ENCODE measurements at places on chromosomes 7 and 10.

- DNase-seq, result no peak
Measured at GRCh38 chr7:142616842-142617241, 132.4 kb upstream of the PRSS1 start.

- DNase-seq, result no peak
Measured at GRCh38 chr7:158409816-158410330, 177.8 kb downstream of the PTPRN2 start.

DNA sequence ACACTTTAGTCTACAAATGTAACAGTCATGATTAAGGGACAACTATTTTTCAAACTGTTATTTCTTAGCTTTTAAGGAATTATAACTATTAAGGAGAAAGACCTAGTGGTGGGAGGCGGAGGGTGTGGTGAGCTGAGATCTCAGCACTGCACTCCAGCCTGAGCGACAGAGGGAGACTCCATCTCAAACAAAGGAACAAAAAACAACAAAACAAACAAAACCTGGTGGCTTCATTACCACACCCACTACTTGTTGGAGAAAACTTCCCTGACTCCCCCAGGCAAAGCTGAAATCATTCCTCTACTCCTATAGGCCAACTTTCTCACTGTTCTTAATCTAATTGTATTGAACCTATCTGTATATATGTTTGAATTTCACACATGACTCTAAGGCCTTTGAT is 3.2 kb downstream of the POLR1F start:
- no peak for DNase-seq

GRCh38 chr7:102236592-102237287 is 49.9 kb upstream of the SH2B2 start:
- no peak for DNase-seq

GRCh38 chr10:85600026-85600743 is 766.4 kb downstream of the GRID1 start:
- DNase-seq, result no peak

- DNase-seq, result no peak
Measured at GRCh38 chr7:98250789-98251188, 1.2 kb downstream of the TECPR1 start.

- no peak for DNase-seq
Measured at GRCh38 chr10:23046027-23046426, 49.4 kb upstream of the MSRB2 start.

DNA sequence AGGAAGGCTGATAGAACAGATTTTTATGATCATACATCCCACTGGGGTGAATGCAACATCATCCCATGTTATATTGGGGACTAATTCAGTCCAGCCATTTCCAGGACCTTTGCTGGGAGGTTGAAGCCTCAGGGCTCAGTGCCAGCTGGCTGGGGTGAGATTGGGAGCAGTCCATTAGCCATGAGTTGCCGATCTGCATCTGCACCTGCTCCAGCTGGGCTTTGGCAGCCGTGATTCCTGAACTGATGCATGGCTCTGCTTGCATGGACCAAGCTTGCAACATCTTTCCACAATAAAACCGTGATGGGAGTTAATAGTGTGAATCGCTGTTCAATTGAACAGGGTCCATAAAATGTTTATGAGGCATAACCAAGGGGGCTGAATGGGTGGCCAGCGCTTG is 346.9 kb downstream of the TYW1 start:
- DNase-seq, result no peak

DNA sequence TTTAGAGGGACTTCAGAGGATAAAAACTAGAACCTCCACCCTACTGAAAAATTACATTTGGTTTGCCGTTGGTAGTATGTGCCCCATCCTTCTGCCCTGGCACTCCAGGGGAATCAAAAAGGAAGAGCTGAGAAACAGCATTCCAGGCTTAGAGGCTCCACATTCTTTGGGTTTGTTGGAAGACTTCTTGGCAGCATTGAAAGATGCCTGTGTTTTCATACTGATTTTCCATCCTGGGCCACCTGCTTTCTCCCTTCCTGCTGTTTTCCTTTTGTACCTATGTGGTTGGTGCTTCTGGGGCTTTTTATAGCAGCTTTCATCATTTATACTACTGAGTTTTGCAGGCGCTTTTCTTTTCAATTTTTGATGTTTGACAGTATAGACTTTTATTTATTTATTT is 61.7 kb downstream of the AUTS2 start:
- DNase-seq, result no peak

DNA sequence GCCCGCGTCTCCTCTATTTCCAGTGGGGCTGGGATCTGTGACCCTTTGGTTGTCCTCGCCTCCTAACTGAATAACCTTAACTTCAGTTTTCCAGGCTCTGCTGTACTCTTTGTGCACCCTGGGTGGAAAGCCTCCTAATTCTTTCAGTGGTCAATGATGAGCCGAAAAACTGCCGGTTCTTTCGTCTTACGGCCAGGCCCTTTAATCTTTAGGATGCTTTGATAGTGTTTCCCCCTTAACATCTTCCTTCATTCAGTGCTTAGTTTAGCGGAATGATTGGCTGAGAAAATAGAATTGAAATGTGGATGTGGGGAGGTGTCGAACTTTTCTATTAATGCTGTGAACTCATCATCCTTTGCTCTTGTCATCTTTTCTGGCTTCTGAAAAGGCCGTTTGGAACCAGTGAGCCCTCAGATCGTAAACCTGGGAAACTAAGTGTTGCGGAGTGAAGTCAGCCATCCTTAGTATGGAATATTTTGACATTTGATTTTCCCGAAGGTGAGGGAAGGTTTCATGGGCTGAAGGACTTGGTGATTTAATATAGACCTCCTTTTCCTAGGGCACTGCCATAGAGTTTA is 847 bp downstream of the GARS1 start:
- DNase-seq, result no peak

DNA sequence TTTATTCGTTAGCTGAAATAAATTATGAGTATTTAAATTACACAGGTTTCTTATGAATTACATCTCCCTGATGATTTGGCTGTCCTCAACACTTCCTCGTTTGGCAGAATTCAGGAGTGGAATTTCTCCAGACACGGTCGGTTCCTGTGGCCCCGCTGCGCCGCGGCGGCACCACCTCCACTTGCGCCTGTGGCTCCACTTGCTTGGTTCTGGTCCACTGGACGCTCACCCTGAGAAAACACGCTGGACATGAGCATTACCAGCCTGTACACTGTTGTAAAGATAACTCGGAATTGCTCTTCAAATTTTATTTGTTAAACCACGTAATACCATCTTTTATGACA is 85.3 kb downstream of the ZNF33B start:
- DNase-seq, result no peak

DNA sequence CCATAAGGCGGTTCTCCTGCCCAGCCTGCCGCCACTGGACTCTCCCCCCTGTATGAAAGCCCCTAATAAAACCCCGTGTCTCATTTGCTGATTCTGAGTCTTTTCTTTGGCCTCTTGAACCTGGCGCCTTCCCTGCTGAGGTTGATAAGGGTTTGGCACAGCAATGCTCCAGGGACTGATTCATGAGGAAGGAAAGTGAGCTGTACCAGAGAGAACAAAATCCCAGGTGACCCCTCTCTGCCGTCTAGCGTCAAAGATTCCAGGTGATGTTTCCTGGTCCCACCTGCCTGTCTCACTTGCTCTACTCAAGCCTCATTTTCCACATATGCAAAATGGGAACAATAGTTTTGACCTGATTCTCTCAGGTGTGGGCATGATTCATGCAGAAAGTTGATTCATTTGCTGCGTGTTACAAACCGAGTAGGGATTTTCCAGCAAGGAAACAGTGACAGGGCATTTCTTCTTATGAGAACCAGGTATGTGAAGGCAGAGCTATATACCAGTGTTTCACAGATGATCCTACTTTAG is 730.6 kb upstream of the IGFBP3 start:
- DNase-seq, result no peak

- DNase-seq, result no peak
Measured at GRCh38 chr10:70493660-70494234, 15.2 kb downstream of the PALD1 start.

GRCh38 chr10:58943256-58943890 is 233.1 kb upstream of the PHYHIPL start:
- DNase-seq, result no peak

GRCh38 chr7:157684909-157685429 is 348.2 kb downstream of the DNAJB6 start:
- DNase-seq, result no peak

GRCh38 chr7:6553448-6554044 is 2.3 kb upstream of the GRID2IP start:
- DNase-seq, result no peak

DNA sequence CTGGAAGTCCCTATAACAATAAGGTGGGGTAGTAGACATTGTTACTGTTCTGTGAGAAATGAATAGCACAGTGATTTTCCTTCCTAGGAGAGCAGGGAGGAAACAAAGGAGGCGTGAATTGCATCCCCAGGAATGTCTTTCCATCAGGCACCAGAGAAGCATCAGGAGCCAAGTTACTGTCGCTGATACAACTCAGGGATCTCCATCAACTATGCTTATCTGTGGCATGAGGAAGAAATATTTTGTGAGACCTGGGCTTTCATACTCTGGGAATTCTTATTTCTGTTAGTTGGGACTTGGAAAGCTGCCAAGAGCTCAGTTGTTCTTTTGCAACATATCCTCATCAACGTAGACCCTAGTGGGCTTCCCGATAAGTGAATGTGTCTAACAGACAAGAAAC is 622.3 kb downstream of the SUGCT start:
- DNase-seq, result no peak

DNA sequence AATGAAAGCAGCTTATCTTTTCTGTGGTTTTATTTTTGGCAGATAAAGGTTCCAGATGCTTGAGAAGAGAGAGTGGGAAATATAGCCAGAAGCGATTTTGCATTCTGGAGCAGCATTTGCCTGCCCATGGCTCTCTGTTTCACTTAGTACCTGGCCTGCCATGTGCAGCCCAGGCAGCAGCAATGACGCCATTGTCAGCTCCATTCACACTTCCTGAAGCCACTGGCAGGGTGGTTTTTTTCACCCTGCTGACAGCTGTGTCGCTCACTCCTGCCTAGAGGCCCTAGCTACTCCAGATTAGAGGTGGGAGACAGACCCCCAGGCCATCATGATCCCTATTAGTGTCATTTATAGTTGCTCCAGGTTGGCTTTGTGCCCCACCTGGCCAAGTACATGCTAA is 30.1 kb upstream of the NEUROD6 start:
- DNase-seq, result no peak

- DNase-seq, result no peak
Measured at GRCh38 chr10:5981529-5981928, 4.2 kb upstream of the IL15RA start.

GRCh38 chr7:42127232-42127622 is 109.8 kb downstream of the GLI3 start:
- DNase-seq, result no peak

- no peak for DNase-seq
Measured at GRCh38 chr7:134731616-134732015, 47.8 kb upstream of the CALD1 start.

DNA sequence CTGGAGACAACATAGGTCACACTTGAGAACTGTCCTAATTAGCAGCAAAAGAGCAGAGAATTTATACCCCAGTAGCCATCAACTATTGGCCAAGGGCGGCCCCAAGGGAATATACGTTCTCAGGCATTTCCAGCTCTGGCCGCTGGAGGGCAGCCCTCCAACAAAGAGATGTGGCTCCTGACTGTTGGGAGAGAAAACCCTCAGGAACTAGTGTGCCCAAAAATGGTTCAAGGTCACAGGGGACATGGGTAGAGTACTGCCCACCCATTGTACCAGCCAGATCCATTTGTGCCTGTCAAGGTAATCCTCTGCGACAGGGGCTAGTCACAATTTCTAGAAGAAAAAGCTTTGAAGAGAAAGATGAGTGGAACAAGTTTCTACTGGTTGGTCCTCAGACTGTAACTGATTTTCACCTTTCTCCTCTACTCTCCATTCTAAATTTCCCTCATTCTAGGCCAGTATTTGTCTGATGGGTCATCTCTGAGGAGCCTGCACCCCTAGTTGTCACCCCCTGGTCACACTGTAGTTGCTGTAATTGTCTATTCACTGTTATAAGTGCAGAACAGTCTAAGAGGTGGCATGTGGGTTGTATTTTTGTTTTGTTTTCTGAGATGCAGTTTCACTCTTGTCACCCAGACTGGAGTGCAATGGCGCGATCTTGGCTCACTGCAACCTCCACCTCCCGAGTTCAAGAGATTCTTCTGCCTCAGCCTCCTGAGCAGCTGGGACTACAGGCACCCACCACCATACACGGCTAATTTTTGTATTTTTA is 14.7 kb upstream of the C7orf33 start:
- DNase-seq, result peak; percentile 11

- no peak for DNase-seq
Measured at GRCh38 chr7:155729847-155730246, 82.4 kb downstream of the SHH start.

DNA sequence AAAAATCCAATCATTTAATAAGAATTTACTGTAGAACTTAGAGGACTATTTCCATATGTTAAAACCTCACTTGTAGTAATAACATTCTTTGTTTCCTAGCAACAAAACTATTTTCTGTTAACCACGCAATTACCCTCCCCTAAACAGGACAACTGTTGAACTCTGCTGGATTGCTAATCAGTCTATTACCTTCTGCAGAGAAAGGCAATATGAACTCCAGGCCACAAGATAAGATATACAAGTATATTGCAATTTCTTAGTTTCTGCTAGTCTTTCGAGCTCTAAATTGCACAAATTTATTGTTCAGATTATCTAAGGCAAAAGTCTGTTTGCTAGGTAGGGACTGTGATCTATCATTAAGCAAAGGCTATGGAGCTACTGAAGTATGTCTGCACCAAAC is 920.1 kb upstream of the LRRN3 start:
- no peak for DNase-seq

DNA sequence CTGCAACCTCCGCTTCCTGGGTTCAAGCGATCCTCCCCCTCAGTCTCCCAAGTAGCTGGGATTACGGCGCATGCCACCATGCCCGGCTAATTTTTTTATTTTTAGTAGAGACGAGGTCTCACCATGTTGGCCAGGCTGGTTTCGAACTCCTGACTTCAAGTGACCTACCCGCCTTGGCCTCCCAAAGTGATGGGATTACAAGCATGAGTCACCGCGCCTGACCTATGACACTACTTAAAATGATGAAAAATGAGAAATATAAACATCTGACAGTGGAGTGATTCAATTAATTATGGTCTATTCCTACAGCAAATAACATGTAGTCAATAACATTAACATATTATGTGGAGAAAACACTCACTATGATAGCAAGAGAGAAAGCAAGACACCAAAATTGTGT is 2.2 kb downstream of the BRAT1 start:
- DNase-seq, result no peak

GRCh38 chr7:100022621-100023020 is 7.2 kb downstream of the ZKSCAN1 start:
- DNase-seq, result no peak

GRCh38 chr10:46077731-46078413 is 31.8 kb upstream of the MSMB start:
- DNase-seq, result no peak

DNA sequence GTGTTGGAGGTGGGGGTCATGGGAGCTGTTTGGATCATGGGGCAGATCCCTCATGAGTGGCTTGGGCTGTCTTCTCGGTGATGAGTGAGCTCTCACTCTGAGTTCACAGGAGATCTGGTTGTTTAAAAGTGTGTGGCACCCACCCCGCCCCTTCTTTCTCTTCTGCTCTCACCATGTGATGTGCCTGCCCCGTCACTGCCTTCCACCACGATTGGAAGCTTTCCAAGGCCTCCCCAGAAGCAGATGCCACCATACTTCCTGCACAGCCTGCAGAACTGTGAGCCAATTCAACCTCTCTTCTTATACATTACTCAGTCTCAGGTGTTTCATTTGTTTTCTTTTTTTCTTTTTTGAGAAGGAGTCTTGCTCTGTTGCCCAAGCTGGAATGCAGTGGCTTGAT is 170.0 kb downstream of the PTPN20 start:
- DNase-seq, result no peak

Measured in skeletal muscle cell (primary cell).